ENCODE measurements at places on chromosomes 6 and 20.
A peak's percentile ranks its signal among the peaks of the same experiment; 100 is the strongest.

DNA sequence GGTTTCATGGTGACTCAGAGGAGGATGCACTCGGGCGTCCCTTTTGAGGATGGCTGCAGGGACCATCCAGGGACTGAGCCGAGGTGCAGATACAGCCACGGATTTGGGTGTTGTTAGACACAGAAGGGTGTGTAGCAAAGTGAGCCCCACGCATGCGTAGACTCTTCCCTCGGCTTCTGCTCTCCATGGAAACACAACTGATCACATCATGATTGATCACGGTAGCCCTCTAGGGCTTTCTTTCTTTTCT, 606 bp upstream of the ULBP1 start:
- DNase-seq: no peak

DNA sequence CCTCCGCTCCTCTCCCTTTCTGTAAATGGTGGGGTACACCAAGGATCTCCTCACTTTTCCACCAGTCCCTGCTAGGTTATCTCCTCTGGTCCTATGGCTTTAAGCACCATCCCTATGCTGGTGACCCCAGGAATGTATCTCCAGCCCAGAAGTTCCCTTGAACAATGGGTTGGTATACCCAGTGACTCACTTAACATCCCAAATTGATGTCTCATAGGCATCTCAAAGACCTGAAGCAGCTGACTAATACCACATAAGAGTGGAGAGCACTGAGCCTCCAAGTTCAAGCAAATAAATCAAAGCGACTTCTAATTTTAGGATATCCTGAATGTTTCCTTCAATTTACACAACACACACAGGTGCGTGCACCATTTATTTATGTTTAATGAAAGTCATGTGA, 48.3 kb downstream of the ADGRF1 start:
- DNase-seq: peak; percentile 54

DNA sequence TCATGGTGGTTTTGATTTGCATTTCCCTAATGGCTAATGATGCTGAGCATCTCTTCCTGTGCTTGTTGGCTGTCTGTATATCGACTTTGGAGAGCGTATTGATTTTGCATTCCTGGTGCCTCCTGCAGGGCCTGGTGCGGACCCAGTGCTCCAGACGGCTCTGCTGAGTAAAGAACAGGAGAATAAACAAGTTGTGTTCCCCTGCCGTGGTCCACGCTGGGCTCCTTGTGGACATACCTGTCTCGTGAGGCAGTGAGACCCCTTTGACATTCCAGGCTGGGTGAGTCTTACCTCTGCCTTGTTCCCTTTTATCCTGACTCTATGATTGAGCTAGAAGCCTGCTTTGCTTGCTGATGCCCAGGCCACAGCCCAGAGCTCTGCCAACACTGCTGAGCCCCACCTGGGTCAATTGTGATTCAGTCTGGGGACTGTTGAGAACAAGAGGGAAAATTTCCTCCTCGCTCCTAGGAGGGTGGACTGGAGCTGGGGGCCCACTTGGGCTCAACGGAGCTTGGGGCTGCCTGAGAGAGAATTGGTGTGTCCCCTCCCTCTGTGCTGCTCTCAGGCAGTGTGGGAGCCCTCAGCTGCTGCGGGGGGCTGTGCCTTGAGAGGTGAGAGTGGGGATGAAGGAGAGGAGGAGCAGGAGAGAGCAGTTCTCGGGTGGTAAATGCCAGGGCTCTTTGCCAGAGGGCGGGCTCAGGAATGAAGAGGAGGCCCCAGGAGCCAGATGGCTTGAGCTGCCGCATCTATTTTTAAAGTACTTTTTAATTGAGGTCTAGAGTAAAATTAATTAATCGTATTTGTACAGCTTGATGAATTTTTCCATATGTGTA, 43.7 kb upstream of the PMEPA1 start:
- no peak for DNase-seq

- DNase-seq: peak; percentile 47
These were observed 100.1 kb upstream of the COL21A1 start for GRCh38 chr6:56347526-56347925.

DNA sequence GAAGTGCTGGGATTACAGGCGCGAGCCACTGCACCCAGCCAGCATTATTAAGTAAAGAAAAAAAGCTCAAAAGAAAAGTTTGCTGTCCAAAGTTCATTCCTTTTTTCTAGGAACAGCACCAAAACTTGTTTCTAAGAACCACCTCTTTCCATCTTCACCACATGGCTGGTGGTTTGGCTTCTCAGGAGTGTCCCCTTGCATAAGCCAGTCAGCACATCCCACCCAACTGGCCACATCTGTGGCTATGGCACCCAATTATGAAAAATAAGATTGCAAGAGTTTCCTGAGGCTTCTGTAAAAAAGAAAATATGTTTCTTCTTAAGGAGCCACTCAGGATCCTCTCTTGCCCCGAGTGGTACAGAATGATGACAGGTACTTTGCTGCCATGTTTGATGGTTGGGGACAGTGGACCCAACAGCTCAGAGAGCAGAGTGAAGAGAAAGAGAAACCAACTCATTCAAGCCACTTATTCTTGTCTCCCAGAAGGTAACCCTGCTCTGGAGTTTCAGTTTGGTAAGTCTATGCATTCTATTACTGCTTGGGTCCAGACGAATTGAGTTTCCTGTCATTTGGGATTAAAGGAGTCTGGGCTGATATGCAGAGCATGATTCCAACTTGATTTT, 65.3 kb downstream of the PSMB1 start:
- no peak for DNase-seq

- DNase-seq: no peak
These were observed 491.4 kb upstream of the RNF217 start for GRCh38 chr6:124470803-124471202.

DNA sequence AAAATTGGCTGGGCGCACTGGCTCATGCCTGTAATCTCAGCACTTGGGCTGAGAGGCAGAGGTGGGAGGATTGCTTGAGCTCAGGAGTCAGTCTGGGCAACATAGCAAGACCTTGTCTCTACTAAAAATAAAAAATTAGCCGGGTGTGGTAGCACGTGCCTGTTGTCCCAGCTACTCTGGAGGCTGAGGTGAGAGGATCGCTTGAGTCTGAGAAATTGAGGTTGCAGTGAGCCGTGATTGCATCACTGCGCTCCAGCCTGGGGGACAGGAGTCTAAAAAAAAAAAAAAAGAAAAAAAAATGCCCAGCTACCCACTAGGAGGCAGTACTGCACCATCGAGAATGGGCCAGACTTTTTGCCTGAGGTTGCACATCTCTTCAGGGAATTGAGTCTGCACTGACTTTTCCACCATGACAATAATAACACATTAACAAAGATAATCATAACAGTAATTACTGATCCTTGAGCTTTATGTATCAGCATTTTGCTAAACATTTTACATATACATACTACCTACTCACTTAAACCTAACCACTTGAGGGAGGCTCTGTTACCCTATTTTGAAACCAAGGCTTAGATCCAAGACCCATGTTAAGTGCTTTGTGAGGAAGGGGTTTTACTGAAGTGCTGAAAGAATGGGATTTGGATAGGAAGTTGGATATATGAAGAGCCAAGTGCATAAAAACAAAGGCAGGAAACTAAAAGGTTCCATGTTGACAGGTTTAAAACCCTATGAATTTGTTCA, 21.0 kb downstream of the SRSF3 start:
- peak; percentile 47 for DNase-seq

GRCh38 chr20:23955896-23956295, 32.7 kb downstream of the GGTLC1 start:
- no peak for DNase-seq

DNA sequence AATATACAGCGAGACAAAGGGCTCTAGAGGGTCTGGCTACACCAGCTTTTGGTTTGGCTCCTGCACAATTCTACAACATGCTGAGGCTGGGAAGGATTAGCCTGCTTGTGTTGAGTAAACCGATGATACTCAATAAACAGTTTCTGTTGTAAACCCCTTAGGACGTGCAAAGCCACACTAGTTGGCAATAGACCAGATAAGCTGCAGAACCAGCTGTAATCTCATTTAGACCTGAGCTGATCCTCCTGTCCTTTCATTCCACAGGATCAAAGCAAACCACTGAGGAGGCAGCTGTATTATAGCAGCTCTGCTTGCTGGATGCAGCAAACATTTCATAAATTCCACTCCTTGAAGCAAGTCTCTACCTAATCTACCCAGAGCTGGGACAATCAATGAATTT, 79.7 kb downstream of the MMS22L start:
- no peak for DNase-seq

DNA sequence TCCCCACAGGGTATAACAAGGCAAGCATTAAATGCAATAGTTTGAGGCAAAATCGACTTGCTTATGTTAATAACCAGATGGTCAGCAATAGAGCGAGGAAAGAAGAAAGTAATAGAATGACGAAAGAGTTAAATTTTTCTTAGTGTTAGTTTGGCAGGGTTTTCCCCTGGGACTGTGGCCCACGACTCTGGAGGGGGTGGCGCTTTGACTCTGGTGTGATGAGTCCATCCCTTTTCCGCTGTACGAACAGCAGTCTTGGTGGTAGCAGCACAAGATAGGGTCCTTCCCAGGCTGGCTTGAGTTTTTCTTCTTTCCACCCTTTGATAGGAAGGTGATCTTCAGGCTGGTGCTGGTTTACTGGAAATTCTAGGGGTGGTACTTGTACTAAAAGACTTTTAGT, 69.2 kb upstream of the GMDS start:
- DNase-seq: no peak

DNA sequence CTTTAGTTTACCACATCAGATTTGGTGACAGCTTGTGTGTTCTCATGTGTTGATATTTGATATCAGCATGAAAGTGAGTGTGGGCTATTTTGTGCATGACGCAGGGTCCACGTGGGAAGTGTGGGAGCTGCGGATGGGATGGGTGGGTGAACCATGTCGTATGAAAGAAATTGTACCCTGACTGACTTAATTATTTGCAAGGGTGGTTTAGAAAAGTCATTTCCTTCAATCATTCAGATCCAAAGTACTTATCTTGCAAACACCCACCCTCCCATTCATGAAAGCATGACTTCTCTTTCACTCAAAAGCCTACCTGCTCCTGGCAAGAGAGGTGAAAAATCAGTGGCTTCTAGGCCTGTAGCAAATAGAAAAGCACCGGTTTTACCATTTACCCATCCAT, 91.8 kb upstream of the BACH2 start:
- DNase-seq: no peak

DNA sequence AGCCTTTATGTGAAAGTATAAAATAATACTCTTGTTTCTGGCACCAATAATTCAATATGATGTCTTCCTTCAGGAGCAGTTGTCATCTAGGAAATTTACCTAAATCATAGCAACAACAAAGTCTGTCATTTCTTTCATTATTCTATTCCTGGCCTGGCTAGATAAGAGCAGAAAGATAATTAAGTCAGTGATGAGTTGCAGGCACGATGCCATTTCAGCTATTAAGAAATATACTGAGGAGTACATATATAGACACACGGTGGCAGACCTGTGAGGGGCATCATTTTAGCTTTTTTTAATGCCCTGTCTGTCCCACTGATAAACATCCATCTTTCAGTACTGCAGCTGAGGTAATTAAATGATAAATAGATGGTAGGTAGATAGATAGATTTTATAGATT, 756.1 kb upstream of the EPHA7 start:
- no peak for DNase-seq

DNA sequence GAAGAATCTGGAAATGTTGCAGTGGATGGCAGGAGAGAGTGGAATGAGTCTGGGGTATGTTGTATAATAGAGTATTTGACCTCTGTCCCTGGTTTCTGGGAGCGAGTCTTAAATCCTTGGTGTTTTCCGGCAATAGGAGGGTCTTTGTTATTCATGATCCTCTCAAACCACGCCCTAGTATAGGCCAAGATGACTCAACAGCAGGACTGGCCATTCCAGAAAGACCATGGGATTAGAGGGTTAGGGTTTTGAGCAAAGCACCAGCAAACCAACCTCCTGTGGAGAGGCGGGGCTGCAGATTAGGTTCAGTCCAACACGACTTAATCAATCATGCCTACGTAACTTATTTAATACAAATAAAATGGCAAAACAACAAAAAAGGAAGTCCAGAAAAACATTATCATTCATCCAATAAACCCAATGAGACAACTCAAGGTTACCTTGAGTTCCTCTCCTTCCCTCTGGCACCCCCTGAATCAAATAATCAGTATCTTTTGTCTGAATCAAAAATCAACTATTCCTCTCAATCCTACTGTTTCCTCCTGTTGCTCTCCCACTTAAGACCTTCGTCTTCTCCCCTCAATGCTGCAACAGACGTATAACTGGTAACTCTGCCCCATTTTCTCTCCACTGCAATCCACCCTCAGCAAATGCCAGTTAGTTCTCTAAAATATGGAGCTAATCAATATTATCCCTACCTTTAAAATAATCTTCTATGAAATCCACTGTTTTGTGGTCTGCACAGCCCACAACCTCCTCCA, 15.5 kb downstream of the HUS1B start:
- no peak for DNase-seq

GRCh38 chr20:53040693-53041589, 68.8 kb downstream of the TSHZ2 start:
- DNase-seq: peak; percentile 32
